Activated T-cell treated with anti-CD3 and anti-CD28 coated beads for 4 hours (primary cell): ENCODE measurements at places on chromosomes 3 and 15.

DNA sequence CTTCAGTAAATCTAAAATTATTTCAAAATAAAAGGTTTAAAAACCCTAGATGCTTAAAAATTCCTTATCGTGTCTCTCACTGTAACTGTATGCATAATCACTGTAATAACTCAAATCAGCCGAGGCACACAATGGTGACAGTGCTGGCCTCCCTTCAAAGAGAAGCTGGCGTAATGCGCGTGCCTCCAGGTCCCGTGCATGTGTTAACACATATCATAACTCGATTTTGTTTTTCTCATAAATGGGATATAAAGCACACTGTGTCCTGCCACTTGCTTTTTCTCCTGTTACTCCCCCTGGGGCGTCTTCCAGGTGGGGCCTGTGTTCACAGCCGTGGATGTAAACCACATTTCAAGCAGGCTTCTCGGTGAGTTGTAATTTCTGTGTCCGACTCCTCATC, 56.0 kb downstream of the TPRA1 start:
- no peak for DNase-seq

GRCh38 chr3:184604039-184604601, 42.5 kb downstream of the EPHB3 start:
- no peak for DNase-seq

DNA sequence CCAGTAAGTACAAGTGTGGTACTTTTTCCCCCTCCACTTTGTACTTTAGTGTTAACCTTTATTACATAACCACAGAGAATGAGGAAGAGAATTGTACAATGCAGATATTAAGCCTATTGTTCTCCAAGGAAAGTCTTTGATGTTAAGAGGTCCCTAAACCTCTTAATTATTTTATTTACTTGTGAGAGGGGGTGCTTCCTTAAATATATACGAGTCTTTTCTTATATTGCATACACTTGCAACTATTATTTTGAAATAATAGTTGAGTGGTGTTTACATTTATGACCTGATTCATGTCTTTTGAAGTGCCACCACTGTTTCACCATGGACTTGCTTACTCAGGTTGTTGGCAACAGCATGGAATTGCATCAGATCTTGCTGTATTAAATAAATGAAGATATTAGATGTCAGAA, 10.1 kb downstream of the USP3 start:
- no peak for DNase-seq

DNA sequence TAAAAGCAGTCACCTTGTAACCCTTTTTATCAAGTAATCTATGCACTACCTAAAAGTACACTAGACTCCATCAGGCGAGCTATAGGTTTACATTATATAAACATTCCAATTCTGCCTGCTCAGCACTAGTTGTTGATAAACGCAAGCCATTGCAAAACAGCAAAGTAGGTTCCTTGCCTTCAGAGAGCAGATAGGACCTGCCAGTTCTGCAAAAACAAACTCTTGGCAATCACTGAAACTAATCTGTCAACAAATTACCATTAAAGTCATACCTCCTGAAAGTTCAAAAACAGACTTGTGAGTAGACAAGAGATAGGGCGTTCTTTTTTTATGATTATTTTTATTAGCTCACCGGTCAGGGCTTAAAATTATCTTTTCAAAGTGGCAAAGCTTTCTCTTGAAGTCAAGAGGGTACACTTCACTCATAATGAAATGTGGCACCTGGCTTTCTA, 392.5 kb downstream of the FOXP1 start:
- no peak for DNase-seq

- DNase-seq: no peak
Measured at GRCh38 chr15:90840954-90841353, 27.4 kb upstream of the FURIN start.

DNA sequence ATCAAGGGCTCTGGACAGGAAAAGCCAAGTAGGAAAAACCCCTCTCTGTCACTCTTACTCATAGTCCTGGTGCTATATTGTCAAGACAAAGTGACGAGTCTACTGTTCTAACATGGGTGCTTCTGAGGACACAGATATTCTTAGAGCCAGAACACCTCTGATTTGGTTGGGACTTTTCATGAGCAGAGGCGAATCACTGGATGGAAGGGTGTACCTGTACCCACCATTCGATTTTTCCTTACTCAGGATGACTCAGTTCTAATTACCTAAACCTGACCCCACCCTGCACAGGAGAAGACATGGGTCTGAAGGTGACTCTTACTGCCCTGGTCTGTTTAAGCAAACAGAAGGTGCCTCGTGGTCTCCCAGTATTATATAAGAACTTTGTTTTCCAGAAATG, 58.5 kb downstream of the ABCC5 start:
- no peak for DNase-seq

DNA sequence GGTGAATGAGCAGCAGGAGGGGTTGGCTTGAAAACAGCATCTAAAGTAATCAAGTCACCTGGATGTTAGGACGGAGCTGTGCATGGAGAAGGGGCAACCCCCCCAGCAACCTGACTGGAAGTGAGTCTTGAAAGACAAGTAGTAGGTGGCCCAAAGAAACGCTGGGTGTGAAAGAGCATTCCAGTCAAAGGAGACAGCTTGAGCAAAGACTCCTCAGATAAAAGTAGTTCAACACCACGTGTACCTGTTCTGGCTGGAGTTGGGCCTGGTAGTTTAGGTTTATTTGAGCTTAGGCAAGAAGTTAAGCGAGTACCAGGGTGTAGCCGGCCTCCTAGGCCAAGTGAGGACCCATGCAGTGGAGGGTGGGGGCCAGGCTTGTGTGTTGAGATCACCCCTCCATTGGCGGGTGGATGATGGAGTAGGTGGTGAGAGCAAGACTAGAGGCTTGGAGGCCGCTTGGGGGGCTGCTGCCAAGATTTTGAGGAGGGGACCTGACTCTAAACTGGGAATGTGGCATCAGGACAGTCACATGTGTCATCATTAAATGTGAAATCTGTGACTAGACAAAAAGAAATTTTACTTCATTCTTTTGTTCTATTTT, 61.3 kb downstream of the ABHD2 start:
- no peak for DNase-seq

DNA sequence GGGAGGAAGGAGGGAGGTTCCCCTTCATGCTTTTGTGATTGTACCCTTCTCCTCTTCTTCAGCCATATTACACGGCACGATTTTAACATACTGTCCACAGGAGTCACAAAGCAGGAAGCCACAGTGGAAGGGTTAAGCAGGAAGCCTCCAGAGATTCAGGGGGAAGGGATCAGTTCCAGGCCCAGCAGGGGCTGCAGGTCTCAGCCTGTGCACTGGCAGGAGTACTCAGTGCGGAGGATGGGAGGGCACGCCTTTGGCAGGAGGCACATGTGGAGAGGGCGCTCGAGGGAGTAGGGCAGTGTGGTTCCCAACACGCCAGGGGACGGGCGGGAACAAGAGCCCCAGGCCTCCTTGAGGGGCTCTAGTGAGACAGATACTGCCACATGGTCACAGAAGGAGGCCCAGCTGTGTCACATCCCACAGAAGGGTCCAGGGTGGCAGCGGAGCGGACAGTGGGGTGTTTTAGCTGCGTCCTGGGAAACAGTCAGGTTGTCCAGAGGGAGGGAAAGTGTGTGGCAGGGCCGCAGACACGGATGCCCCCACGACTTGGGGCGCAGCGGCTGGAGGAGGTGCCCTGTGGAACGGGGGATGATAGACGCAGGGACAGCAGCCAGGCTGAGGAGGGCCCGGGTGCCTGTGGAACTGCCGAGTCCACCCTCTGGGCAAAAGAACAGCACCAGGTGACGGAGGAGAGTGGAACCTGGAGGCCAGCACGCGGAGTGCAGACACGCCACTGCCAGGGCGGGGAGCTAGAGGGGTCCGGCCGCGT, 77.5 kb downstream of the CHSY1 start:
- DNase-seq: no peak

DNA sequence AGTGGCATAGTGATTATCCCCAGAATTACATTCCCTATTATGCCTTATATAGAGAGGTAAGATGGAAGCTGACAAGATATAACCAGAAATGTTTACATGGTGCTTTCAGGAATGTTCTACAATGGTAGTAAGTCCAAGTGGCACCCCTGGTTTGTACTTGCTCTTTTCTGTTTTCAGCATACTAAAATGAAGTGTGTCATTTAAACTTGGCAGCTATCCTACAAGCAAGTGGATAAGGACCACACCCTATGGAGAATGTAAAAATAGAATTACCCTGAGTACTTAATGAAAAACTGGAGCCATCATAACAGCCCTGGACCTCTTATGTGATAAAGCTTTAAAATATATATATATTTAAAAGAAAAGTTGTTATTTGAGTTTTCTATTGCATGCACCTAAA, 1012.7 kb upstream of the CADM2 start:
- no peak for DNase-seq

GRCh38 chr15:23866832-23867231, 179.7 kb upstream of the NDN start:
- DNase-seq: no peak
